ENCODE measurements at places on chromosomes 5 and 9. TPM values are rescaled to one million over a fixed set of nuclear protein-coding genes. Genes with fewer than 3 reads are reported as not detected.

FOXD4 gene
- not detected for total RNA-seq

DND1 gene
- 6.1 TPM for total RNA-seq

PCDHA1 gene
- not detected for total RNA-seq

SEMA6A gene
- 25.1 TPM for total RNA-seq

IFNA16 gene
- total RNA-seq = not detected

PHF24 gene
- 0.60 TPM for total RNA-seq

ANKRD34B gene
- not detected for total RNA-seq

KCNN2 gene
- total RNA-seq = not detected

PTPA gene
- total RNA-seq = 49.6 TPM

ADCY2 gene
- total RNA-seq = 8.8 TPM

CCL28 gene
- 7.5 TPM for total RNA-seq

B4GALT7 gene
- total RNA-seq = 32.3 TPM

PCDHB10 gene
- total RNA-seq = 5.7 TPM

DNA sequence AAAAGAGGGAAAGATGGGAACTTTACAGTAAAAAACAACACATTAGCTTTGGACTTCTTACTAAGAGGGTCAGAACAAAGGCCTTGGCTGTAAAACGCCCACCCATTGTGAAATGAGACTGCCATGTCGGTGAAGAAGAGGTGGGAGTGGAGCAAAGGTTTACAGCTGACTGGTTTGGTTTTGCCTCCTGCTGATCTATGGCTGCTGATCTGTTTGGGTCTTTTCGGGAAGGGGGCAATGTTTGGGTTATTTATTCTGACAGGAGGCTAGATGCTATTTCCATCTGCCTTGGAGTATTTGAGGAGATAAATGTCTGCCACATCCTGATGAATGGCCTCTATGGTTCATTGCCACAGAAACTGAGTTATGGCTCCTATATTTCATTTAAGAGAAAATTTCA lies 408.7 kb downstream of the TLE4 start:
- H3K36me3 ChIP-seq = no peaks in the 10 kb centered on the region
- peaks cover 10% of the 10 kb centered on the region for H3K4me1 ChIP-seq
- H3K27me3 ChIP-seq = no peaks in the 10 kb centered on the region
- no peak for DNase-seq
- H3K27ac ChIP-seq = no peak overlapping the region
- H3K4me3 ChIP-seq = no peak overlapping the region

GRCh38 chr9:97714435-97714834 lies 17.3 kb upstream of the XPA start:
- H3K27ac ChIP-seq = no peak overlapping the region
- DNase-seq = no peak
- H3K27me3 ChIP-seq = peaks cover 7% of the 10 kb centered on the region
- no peak overlapping the region for H3K4me3 ChIP-seq
- no peaks in the 10 kb centered on the region for H3K4me1 ChIP-seq

DNA sequence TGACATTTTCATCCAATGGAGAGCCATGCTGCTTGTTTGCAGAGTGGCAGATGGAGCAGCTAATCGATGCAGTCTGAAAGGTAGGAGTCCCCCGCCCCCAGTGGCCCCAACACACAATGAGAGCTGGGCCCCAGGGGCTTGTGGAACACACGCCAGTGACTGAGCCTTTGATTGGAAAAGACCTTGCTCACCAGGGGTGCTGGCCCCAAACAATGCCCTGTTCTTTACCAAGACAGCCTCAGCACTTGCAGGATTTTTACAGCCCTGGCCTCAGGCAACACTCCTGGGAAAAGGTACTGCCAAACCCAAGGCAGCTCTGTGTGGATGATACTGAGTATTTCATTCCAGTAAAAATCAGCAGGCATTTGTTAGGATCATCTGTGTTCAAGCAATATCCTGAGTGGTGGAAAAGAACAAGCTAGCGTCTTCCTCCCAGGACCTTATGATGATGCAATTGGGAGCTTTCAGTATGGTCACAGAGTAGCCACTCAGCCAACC lies 276.8 kb upstream of the CLINT1 start:
- peak; percentile 45 for DNase-seq
- no peaks in the 10 kb centered on the region for H3K36me3 ChIP-seq
- no peaks in the 10 kb centered on the region for H3K27me3 ChIP-seq
- H3K4me1 ChIP-seq = no peaks in the 10 kb centered on the region

- no peaks in the 10 kb centered on the region for H3K27me3 ChIP-seq
- DNase-seq = no peak
- no peak overlapping the region for H3K27ac ChIP-seq
- peaks cover 15% of the 10 kb centered on the region for H3K36me3 ChIP-seq
- no peaks in the 10 kb centered on the region for H3K4me1 ChIP-seq
- no peak overlapping the region for H3K4me3 ChIP-seq
Observed at GRCh38 chr9:136934277-136934676, 10.3 kb downstream of the FBXW5 start.

DNA sequence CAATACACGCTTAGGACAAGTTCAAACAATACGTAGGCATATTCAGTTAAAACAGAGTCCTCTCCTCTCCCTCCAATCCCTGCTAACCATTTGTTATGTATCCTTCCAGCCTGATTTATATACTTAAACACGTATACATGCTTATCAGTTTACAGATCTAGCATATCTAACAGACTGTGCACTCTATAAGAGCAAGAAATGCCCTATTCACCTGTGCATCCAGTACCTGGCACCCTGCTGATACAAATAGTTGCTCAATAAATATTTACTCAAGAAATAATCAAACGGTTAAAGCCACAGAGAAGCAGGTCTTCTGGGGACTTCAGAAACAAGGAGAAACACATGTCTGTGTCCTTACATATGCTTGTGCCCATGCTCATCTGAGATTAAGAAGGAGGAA lies 55.9 kb downstream of the MLLT3 start:
- no peaks in the 10 kb centered on the region for H3K27me3 ChIP-seq
- H3K27ac ChIP-seq = no peak overlapping the region
- DNase-seq = no peak
- peaks cover 37% of the 10 kb centered on the region for H3K4me1 ChIP-seq
- no peaks in the 10 kb centered on the region for H3K36me3 ChIP-seq

- H3K36me3 ChIP-seq = no peaks in the 10 kb centered on the region
- H3K4me1 ChIP-seq = no peaks in the 10 kb centered on the region
- no peak for DNase-seq
- no peak overlapping the region for H3K27ac ChIP-seq
- no peaks in the 10 kb centered on the region for H3K27me3 ChIP-seq
Observed at GRCh38 chr9:29039258-29039657, 1466.0 kb upstream of the C9orf72 start.

- H3K36me3 ChIP-seq = no peaks in the 10 kb centered on the region
- H3K4me1 ChIP-seq = peaks cover 46% of the 10 kb centered on the region
- no peak overlapping the region for H3K27ac ChIP-seq
Observed at GRCh38 chr9:114116126-114116747, 17.1 kb upstream of the KIF12 start.

DNA sequence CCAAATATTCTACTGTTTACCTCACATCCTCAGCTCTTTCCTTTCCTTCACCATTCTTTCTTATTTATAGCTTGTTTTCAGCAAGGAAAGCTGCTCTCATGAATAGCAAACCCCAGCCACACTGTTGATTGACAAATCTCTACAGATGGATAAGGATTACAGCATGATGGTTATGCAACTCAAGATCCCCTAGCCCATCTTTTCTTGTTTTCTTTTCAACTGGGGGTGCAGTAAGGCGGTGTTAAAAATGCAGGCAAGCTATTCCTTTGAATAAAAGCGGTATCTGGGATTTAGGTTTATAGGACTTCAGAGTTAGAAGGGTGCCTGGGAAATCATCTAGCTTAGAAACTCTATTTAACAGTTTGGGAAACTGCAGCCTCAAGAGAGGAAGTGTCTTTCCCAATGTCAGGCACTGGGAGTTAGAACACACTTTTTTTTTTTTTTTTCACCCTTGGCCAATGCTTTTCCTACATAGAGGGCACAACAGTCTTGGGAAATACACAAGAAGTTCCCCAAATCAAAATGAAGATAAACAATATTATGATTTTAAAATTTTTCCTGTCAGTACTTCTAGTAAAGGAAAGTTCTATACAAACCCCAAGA lies 2.6 kb downstream of the SPARC start:
- H3K4me3 ChIP-seq = peak overlapping the region; percentile 59
- DNase-seq = no peak
- no peaks in the 10 kb centered on the region for H3K27me3 ChIP-seq
- H3K36me3 ChIP-seq = no peaks in the 10 kb centered on the region
- H3K27ac ChIP-seq = peak overlapping the region; percentile 95

- no peak overlapping the region for H3K4me3 ChIP-seq
- no peaks in the 10 kb centered on the region for H3K4me1 ChIP-seq
- H3K27ac ChIP-seq = no peak overlapping the region
Observed at GRCh38 chr5:96868603-96869371, 7.5 kb upstream of the ERAP2 start.

GRCh38 chr5:143836161-143836725 lies 24.3 kb downstream of the HMHB1 start:
- H3K27ac ChIP-seq = no peak overlapping the region
- DNase-seq = no peak
- no peaks in the 10 kb centered on the region for H3K4me1 ChIP-seq
- H3K4me3 ChIP-seq = no peak overlapping the region

DNA sequence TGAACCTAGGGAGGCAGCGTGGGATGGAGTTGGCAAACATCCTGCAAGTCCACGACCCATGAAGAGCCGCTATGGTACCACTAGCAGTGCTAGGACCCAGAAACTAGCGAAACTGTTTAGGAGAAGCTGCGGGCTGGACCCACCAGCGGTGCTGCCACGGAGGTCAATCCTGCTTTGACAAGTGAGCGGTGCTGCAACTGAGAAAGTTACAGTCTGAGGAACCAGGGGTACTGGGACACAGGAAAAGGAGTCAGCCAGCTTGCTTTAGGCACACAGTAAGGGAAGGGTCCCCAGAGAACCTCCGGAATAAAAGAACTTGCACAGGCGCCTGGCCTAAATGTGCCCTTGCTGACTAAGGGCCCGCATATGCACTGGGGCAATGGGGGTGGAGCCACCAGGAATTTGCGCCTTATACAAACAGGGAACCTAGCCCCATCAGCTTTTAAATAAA lies 23.6 kb upstream of the ANXA2R start:
- peaks cover 12% of the 10 kb centered on the region for H3K4me1 ChIP-seq
- no peaks in the 10 kb centered on the region for H3K27me3 ChIP-seq
- DNase-seq = no peak
- peak overlapping the region; percentile 98 for H3K27ac ChIP-seq
- no peaks in the 10 kb centered on the region for H3K36me3 ChIP-seq
- peak overlapping the region; percentile 74 for H3K4me3 ChIP-seq

DNA sequence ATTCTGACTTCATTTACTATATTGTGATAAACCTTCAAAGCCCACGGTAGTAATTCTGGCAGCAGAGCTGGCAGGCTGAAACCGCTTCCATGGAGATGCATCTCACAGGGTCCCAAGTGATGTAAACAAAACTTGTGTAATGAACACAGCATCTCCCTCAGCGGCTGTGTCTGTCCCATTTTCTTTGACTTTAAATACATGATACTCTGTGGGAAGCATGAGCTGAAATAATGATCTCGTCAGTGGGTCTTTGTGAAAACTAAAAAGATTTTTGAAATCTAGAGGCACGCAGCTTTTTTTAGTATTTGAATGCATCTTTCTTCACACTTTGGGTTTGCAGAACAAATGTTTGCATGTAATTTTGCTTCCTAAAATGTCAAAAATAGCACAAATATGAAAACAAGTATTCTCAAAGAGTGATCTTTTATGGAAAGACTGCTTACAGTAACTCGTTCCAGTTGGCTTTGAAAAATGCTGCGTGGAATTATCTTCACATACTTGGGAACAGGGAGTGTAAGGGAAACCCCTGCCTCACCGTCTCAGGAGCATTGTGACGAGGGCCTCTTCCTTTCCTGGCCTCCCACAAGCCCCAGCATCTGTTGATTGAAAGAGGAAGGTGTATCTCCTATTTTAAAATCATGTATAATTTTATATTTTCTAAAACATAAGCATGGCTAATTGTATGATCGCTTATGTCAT lies 18.1 kb upstream of the LPCAT1 start:
- H3K4me1 ChIP-seq = peaks cover 39% of the 10 kb centered on the region
- DNase-seq = no peak
- no peaks in the 10 kb centered on the region for H3K36me3 ChIP-seq
- H3K27me3 ChIP-seq = no peaks in the 10 kb centered on the region

DNA sequence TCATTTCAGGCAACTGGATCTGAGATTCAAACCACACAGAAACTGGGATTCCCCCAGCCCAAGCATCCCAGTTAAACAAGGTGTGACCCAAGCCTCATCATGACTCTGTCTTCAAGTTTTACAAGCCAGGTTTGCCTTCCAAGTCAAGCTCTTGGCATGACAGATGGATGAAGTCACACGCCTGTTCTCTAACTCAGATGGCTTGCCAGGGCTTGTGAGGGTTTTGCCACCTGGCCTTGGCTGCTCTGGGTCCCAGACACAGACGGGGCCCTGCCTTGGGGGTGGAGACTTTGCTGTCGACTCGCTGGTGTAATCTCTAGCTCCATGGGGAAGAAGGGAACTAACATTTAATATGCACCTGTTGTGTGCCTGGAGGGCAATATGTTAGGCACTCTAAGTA lies 95.8 kb upstream of the RARS1 start:
- no peaks in the 10 kb centered on the region for H3K27me3 ChIP-seq
- H3K4me3 ChIP-seq = no peak overlapping the region
- no peak overlapping the region for H3K27ac ChIP-seq
- H3K36me3 ChIP-seq = no peaks in the 10 kb centered on the region

- H3K4me1 ChIP-seq = no peaks in the 10 kb centered on the region
- no peak for DNase-seq
- H3K27ac ChIP-seq = no peak overlapping the region
- no peaks in the 10 kb centered on the region for H3K36me3 ChIP-seq
- H3K4me3 ChIP-seq = no peak overlapping the region
- H3K27me3 ChIP-seq = no peaks in the 10 kb centered on the region
Observed at GRCh38 chr9:26043431-26043830, 365.2 kb upstream of the TUSC1 start.

GRCh38 chr5:142584891-142585290 lies 101.0 kb downstream of the FGF1 start:
- no peaks in the 10 kb centered on the region for H3K27me3 ChIP-seq
- H3K4me1 ChIP-seq = no peaks in the 10 kb centered on the region
- no peak overlapping the region for H3K4me3 ChIP-seq
- no peak for DNase-seq
- H3K27ac ChIP-seq = no peak overlapping the region
- no peaks in the 10 kb centered on the region for H3K36me3 ChIP-seq

- no peaks in the 10 kb centered on the region for H3K4me1 ChIP-seq
- no peaks in the 10 kb centered on the region for H3K36me3 ChIP-seq
- H3K27ac ChIP-seq = no peak overlapping the region
- no peaks in the 10 kb centered on the region for H3K27me3 ChIP-seq
- H3K4me3 ChIP-seq = no peak overlapping the region
Observed at GRCh38 chr5:155113888-155114287, 100.3 kb downstream of the KIF4B start.

GRCh38 chr5:157047898-157048297 lies 11.0 kb downstream of the HAVCR1 start:
- no peaks in the 10 kb centered on the region for H3K27me3 ChIP-seq
- H3K36me3 ChIP-seq = no peaks in the 10 kb centered on the region
- no peak for DNase-seq
- no peak overlapping the region for H3K4me3 ChIP-seq

- H3K4me1 ChIP-seq = no peaks in the 10 kb centered on the region
- no peak overlapping the region for H3K27ac ChIP-seq
- DNase-seq = no peak
- H3K4me3 ChIP-seq = no peak overlapping the region
- H3K27me3 ChIP-seq = peaks cover 5% of the 10 kb centered on the region
- H3K36me3 ChIP-seq = no peaks in the 10 kb centered on the region
Observed at GRCh38 chr9:131065599-131065998, 30.7 kb upstream of the AIF1L start.

- no peaks in the 10 kb centered on the region for H3K36me3 ChIP-seq
- H3K4me3 ChIP-seq = no peak overlapping the region
- H3K27ac ChIP-seq = no peak overlapping the region
- no peak for DNase-seq
Observed at GRCh38 chr5:68757626-68758212, 336.1 kb upstream of the SLC30A5 start.

All from tibial nerve (tissue), 4 donors.